T-cell (primary cell): ENCODE measurements at places on chromosomes 6 and 20.

DNA sequence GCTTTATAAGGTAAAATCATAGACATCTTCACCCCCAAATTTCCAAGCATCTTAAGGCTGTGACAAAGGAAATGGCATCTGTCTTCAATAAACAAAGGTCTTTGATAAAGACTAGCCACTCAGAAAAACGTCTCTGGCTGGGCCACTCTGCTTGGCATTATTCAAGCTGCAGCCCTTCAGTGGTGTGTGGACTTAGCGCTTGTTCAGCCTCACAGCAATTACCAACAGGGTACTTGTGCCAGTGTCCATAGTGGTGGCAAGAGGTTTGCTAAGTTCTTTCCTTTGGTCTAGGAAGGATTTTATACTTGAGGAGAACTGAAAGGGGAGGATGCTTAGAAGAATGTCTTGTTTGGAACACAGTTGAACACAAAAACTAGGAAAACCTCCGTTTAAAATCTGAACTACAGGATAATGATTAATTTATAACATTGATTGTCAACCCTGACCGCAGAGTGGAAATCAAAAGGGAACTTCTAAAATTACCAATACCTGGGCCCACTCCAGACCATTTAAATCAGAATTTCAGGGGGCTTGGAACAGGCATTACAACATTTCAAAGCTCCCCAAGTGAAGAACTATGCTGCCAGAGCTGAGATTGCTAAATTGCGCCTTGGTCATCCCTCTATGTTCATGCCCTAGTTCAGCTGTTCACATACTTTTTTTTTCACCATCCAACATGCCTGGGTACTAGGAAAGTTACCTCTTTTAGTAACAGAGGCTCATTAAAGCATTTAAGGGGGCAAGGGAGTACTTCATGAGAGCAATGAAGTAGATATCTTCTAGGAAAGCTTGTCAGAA lies 378.5 kb downstream of the FRK start:
- no peak for DNase-seq

DNA sequence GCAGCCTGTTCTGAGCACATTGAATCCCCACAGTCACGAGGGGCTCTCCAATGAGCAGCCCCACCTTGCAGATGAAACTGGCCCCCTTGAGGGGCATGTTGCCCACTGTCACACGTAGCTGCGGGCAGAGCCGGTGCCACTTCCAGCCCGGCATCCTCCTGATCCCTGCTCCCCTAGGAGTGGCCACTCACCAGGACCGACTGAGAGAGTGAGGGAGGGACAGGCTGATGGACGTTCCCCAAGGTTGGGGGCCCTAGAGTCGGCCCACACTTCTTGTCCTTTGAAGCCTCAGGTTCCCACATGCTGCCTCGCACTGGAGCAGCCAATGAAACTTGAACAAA lies 10.5 kb downstream of the ENTPD6 start:
- no peak for DNase-seq

DNA sequence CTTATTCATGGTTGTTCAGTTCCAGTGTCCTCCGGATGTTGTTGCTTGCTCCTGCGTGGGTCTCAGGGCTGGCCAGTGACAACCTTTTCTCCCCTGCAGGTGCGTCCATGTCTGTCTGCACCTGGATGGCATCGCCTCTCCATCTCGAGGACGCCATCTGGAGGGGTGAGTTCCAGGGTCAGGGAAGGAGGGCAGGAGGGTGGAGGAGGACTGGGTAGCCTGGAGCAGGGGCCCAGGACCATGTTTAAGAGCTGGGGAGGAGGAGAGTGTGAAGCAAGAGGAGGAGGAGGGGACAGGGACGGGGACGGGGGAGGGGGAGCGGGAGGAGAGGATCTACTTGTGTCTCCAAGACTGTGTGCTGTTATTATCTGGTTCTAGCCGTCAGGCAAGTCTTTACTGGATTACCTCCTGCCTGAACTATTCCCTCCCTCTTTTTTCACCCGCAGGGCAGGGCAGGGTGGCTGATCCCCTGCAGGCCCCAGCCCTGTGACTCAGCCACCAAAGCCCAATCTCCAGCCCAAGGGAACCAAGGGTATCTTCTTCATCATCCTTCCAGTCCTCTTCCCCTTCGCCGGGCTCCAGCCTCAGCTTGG lies 32.2 kb upstream of the TULP1 start:
- DNase-seq = no peak

DNA sequence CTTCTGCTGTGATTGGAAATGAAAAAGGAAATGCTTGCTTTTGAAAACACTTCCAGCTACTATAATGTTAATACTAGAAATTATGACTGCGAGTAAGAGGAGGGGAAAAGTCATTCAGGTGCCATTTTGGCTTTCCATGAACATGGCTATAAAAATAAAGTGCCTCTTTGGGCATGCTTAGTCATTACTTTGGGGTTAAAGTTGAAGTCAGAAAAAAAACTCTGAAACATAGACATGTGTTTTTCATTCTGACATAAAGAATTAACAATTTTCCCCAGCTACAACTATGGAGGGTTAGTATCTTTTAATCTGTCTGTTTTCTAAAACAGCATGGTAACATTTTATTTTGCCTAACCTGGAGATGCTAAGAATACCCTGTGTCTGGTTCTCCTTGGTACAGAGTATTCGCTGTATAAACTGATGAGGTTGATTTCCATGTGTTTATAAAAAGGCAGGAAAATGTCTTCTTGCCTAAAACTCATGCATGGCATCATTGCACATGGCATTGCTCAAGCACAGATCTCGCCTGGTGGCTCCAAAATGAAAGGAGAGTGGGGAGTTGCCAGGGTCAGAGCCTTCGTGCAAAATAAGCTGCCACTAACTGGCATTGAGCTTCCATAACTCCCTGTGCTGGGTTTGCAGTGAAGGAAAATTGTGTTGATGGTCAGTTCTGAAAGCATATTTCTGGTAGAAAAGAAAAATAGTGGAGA lies 188.9 kb downstream of the KCNQ5 start:
- no peak for DNase-seq

- no peak for DNase-seq
These were observed 36.6 kb upstream of the DUSP22 start for GRCh38 chr6:255751-256083.

- DNase-seq = no peak
These were observed 495.4 kb downstream of the BTBD3 start for GRCh38 chr20:12413116-12413515.
